ENCODE measurements at places on chromosomes 7 and 10.

- DNase-seq, result no peak
Observed at GRCh38 chr7:154424350-154424749, 372.2 kb downstream of the DPP6 start.

DNA sequence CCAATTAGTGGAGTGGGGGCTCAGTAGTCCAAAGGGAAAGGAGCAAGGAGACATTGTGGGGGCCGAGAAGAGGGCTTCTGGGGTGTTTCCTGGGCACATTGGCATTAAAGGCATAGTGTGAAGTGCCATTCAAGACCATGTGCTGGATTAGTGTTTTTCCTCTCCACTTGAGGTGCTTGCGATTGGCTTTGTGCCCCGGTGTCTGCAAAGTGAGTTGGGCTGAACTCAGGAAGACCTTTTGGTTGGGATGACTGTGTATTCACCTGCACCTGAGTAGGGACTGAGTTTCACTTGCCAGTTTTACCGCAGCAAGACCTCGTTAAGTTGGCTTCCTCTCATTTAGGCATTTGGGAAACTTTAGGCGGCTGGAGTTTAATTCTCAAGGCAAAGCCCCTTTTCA, 73.0 kb downstream of the TCF7L2 start:
- DNase-seq, result no peak

- no peak for DNase-seq
Observed at GRCh38 chr7:71243736-71244410, 111.9 kb downstream of the GALNT17 start.

GRCh38 chr7:71615017-71615416, 483.1 kb downstream of the GALNT17 start:
- DNase-seq, result no peak

DNA sequence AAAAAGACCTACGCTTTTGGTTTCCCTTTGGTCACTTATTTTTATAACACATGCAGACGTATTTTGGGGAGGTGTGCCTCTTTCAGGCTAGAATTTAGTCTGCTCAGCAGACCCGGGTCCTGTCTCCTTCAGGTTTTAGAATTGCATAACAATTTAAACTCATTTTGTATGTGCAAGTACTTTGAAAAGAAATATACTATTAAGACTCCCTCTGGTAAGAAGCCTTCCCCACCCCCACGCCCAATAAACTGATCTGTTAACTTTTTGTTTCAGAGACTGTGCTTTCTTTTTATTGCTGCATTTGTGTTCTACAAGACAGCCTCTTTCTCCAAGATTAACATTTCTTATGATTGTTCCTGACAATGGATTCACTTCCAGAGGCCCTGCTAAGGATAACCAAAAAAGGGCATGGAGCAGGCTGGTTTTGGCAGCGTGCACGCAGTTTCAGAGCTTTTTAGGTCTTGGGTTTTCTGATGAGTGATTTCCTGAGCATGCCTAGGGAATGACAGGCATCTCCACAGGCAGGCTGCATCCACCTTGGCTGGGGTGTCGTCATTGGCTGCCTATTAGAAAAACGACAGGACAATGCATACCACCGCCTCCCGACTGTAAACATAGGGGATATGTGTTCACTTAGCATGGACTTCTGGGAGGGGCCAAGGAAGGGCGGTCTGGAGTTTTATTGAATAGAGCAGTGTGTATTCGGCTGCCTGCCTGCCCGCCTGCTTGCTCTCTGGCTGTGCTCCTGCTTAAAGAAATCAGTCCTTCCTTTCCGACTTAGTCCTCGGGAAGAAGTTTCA, at the start of gene CALD1:
Gene CALD1 (plus strand): TSS at position 694 of the 800 bp plus-strand sequence. CDS start 88,100 bp downstream, outside the sequence.
- DNase-seq, result no peak

GRCh38 chr10:110499796-110500514, 2.2 kb downstream of the DUSP5 start:
- no peak for DNase-seq

DNA sequence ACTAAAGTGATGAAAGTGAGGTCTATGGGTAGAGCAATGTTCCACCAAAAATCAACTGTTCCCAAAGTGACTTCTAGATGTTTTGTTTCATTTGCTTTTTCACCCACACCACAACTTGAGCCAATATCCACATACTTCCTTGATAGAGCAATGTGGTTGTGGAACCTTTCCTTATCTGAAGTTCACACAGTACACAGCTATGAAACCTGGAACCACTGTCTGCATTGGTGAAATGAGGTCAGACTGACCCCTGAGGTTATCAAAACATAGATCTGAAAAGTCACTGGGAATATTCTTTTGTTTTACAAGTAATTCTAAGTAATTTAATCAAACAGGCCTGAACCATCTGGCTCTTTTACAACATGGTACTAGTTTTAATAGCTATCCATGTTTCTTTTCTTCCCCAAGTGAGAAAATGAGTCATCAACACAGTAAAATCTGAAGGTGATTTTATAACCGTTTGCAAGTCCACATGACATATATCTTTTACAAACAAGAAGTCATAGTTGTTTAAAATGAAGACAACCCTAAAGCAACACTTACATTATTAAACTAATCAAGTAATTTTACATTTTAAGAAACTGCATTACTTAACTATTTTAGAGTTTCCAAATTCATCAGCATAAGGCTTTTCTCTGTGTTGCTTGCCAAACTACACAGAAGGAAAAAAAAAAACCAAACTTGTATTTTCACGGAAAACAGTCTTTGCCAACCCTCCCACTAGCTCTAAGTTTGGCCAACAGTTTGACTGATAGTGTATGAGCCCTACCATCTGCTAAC, 80.3 kb downstream of the LRRC17 start:
- DNase-seq, result no peak

- no peak for DNase-seq
Observed at GRCh38 chr10:133132473-133133291, 27.3 kb upstream of the KNDC1 start.

Data from GM12891 (cell line).